GM19239 (cell line): ENCODE measurements at places on chromosomes 16 and 17.

DNA sequence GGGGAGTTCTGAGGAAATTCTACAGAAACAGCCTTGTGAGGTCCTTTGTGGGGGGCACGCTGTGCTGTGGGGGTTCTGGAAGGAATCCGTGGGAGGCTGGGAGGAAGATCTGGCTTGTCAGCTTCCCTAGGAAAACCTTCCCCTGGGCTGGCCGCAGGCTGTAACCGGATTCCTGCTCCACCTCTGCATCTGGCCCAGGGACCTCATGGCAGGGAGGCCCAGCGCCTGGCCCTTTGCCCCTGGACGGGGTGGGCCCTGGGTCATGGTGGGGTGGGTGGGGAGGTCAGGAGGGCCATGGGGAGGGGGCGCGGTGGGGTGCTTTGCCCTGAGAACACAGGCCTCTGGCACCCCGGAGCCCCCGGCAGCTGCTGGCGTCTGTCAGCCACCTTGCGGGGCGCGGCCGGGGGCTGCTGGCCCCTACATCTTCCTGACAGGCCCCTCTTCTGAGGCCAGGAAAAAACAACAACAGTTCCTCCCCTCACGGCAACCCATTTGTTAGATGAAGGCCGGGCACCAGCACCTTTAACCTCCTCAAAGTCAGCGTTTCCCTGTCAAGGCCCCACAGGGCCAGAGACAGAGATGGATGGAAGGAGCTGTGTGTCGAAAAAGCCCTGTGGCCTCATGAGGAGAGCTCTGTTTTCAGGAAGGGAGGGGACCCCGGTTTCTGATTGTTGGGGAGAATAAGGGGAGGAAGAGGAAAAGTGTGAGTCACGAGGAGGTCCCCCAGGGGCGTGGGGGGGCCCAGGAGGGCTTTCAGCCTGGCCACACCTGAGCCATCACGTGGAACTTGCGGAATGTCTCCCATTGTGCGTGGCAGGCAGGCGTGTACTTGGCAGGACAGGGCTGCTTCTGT, 3.6 kb upstream of the MEOX1 start:
- no peak for DNase-seq

GRCh38 chr17:63665527-63666214, 34.3 kb downstream of the LIMD2 start:
- DNase-seq: no peak

- no peak for DNase-seq
Observed at GRCh38 chr17:80117491-80118401, 16.4 kb downstream of the GAA start.

GRCh38 chr17:43350888-43351361, 47.9 kb upstream of the ARL4D start:
- no peak for DNase-seq

DNA sequence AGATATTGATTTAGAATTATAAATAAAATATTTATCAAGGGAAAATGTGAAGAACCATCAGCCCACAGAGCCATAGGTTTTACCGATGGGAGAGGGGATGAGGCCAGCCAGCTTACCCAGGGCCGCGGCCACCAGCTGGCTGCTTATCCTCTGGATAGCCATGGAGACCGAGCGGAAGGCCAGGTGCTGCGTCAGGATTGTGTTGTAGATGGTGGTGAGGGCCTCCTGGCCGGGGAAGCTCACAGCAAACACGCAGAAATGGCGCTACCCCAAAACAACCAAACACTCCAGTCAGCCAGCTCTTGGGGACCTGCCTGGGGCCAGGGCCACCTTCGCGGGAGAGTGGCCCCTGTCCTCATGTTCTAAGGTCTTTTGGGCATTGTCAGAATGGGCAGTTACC, 97.8 kb downstream of the DNAH17 start:
- DNase-seq: no peak

GRCh38 chr17:42018339-42018738, 1.1 kb upstream of the DNAJC7 start:
- DNase-seq: no peak

DNA sequence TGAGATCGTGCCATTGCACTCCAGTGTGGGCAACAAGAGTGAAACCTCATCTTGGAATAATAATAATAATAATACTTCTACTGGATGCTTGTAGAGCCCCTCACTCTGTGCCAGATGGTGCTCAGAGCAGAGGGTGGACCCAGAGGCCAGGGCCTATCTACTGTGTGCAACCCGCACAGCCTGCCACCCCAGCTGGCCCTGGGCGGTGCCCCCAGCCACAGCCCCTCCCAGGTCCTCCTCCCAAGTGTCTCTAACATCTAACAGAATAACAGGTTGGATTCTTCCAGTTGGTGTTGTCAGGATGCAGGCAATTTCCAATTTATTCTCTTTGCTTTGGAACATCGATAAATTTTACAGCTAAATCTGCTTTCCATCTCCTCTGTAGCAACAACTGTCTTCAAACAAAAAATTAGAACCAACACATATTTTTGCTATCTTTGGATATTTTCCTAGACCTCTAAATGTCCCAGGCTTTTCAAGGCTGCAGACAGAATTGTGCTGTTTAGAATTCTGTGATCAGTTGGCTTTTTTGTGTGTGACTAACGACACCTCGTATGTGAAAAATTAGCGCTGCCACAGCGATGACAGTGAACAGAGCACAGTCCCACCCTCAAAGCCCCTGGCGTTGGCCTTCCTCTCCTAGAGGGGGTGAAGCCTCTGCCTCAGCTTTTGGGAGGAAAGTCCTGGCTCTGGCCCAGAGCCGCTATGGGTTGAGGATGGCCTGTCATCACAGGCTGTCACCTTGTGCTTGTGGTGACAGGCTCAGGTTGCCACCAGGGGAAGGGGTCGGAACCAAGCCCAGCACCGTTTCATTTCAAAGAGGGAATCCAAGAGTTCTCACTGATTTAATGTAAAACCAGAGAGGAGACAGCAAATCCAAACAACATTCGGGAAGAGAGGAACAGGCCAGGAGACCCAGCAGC, 7.6 kb upstream of the EVPL start:
- DNase-seq: no peak

- DNase-seq: no peak
Observed at GRCh38 chr16:84746231-84746630, 46.4 kb downstream of the USP10 start.

DNA sequence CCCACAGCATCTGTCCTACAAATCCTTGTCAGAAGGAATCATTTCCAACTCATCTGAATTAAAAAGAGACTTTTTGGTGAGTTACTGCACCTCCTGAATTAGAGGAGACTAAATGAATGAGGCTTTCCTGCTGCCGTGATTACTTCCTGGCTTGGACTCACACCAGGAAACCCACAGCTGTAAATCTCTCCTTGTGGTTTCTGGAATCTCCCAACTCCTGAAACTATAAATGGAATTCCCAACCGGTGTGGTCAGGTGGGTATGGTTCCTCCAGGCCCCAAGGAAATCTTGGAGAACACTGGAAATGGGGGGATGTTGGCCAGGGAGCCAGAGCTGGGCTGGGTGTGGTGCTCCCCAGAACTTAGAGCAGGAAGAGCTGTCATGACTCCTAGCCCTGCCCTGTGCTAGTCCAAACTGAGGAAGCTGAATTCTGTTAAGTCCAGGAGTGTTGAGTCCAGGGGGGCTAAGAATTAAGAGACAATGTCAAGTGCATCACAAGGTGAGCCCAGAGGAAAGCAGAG, 216.4 kb downstream of the GSG1L start:
- no peak for DNase-seq
